NCI-H446 (cell line): ENCODE measurements at places on chromosomes 11 and 22.

GRCh38 chr11:109734566-109734965, 312.6 kb downstream of the C11orf87 start:
- DNase-seq = peak; percentile 58

GRCh38 chr11:91396236-91397133, 828.1 kb upstream of the FAT3 start:
- DNase-seq = no peak

DNA sequence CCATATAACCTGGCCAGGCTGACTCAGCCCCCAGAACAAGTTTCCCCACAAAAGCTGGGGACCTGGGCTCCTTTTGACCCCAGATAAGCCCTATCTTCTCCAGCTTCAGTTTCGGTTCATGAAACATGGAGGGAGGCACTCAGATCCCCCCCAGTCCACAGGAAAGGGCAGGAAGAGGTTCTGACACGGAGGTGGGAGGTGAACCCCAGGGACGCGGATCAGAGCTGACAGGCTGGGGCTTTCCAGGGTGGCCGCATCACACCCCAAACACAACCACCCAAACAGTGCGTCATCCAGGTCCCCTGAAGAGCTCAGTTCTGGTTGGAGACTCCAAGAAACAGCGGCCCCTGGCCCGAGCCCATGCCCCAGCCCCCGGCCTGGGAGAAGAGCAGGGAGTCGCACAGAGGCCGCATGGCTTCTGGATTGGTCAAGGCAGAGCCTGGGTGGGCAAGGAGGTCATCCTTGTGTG, 44.3 kb upstream of the A4GALT start:
- no peak for DNase-seq

GRCh38 chr11:95891423-95892170, 32.3 kb downstream of the MTMR2 start:
- no peak for DNase-seq

- no peak for DNase-seq
Observed at GRCh38 chr11:132714859-132715440, 817.4 kb downstream of the OPCML start.

GRCh38 chr11:43746670-43747069, 66.1 kb downstream of the HSD17B12 start:
- DNase-seq = no peak

DNA sequence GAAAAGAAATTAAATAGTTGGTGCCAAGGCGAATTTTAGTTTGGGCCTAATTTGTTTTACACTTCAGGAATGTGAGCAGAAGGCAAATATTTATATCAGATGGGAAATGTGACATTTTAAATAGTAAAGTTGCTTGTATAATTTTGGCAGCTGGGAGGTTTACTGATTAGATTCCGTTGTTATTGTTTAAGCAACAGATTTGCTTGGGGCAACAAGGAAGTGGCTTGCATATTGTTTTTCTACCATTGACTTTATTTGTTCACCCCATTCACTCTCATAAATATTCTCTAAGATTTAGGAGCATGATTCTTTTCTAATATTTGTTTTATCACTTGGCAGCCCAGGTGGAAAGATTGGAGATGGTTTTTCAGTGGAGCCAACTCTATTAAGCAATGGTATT, 40.5 kb upstream of the RAG2 start:
- DNase-seq = no peak

DNA sequence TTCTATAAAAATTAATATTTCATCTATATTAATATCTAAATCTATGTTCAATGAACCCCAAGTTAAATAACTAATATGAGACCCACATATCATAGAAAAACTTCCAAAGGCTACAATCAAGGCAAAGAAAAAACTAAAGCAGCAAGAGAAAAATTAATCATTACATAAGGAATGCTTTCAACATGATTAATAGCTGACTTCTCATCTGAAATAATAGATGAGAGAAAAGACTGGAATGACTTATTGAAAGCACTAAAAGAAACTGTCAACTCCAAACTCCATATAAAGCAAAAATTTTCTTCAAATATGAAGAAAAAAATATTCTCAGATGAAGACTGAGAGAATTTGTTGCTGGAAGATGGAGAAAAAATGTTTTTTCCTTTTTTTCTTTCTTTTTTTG, 13.0 kb downstream of the TRIM5 start:
- DNase-seq = no peak

- DNase-seq = no peak
Observed at GRCh38 chr11:19580646-19581045, 132.0 kb upstream of the NAV2 start.

- DNase-seq = no peak
Observed at GRCh38 chr11:7486098-7486780, 933 bp downstream of the OLFML1 start.

DNA sequence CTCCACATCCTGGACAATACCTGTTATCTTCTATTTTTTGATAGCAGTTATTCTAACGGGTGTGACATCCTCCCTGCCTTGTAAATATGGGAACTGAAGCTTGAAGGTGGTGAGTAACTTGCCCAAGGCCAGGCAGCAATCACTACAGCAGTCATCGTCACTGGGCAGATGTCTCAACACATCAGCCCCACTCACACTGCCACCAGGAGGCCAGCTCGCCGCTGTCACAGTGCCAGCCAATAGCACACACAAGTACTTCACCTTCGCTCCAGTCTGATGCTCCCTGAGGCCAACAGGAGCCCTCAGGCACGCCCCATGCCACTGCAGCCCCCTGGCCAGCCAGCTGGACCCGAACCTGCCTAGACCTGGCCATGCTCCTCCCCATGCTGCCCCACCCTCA, 4.9 kb upstream of the TTLL1 start:
- no peak for DNase-seq

DNA sequence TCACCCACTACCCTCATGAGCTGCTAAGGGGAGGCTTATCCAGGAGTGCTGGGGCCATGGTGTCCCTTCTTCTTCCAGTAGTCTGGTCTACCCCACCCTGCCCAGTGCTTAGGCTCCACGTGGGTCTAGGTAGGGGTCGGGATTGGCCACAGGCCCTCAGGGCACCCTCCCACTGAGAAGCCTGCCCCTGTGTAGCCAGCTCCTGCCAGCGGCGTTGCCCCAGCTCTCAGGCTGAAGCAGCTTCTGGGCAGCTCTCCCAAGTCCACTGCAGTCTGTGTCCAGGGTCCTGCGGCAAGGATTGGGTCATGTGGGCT, 24.0 kb upstream of the RIC3 start:
- DNase-seq = no peak

GRCh38 chr11:117497206-117497951, 169.7 kb downstream of the CEP164 start:
- DNase-seq = no peak

DNA sequence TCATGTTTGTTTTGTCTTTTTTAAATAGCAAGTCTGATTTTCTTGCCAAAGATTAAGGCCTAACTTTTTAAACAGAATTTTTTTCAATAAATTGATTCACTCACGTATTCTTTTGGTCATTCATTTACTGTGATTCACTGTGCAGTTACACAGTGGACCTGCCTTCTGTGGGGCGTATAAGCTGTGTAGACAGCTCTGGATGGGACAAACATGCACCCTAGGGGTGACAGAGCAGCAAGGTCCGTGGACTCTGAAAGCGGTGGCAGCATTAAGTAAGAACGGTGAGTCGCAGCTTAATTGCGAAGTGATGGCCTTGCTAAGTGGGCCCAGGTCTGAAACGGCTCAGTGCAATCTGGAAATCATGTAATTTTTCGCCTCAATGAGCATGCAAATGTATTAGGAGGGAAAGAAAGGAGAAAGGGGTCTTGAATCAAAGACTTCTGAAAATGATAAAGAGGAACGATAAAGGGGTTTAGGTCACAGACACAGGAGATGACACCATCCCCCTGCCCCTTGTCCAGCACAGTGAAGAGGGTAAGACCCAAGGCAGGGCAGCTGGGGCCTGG, 113.1 kb downstream of the SPATA19 start:
- DNase-seq = no peak

DNA sequence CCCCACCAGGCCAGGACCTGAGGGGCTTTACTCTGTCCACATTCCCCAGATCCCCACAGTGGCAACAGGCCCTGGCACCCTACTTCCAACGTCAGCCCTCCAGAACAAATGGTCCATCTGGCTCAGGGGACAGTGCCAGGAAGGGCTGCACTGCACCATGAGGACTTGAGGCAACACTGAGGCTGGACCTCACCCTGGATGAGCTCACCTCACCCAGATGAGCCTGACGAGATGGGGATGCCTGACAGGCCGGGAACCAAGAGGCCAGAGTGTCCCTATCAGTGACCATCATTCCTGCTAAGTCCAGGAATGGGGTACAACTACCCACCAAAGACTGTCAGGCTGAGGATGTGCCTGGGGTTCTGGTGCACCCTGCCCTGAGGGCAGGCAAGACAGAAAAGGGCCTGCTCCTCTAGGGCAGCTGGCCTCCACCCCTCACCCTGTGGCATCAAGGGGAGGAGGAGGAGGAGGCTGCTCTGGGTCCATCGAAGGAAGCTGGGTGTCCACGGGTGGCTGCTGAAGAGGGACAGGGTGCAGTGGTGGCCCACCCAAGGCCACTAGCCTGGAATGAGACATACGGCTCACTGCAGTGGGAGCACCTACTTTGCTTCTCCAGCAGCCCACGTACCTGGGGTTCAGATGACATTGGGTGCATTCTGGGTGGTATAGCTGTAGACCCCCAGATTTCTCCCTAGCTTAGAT, 14.6 kb downstream of the RSPH14 start:
- DNase-seq = no peak

- DNase-seq = no peak
Observed at GRCh38 chr11:61626580-61627380, 45.9 kb upstream of the SYT7 start.

- no peak for DNase-seq
Observed at GRCh38 chr22:42328784-42329145, 58.3 kb upstream of the TCF20 start.

DNA sequence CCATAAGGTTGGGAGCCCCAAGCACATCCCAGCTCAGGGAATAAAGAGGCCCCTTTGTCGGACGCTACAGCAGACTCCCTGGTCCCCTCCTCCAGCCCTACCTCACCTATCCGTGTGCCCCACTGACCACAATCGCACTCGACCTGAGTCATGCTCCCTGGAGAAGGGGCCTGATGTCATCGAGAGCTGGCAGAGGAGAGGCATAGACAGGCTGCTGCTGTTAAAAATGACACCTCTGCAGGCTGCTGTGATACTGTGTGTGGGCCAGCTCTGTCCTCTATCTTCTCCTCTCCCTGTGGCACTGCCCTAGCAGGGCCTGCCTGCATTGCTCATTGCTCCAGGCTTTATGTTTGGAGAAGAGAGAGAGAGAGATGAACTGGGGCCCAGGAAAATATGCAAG, 123.4 kb upstream of the SYT13 start:
- no peak for DNase-seq

GRCh38 chr22:40829131-40829530, 10.0 kb upstream of the SLC25A17 start:
- DNase-seq = no peak

GRCh38 chr11:123905826-123906225, 3.9 kb downstream of the OR8D4 start:
- DNase-seq = no peak
